ENCODE measurements at places on chromosomes 7 and 10.

DNA sequence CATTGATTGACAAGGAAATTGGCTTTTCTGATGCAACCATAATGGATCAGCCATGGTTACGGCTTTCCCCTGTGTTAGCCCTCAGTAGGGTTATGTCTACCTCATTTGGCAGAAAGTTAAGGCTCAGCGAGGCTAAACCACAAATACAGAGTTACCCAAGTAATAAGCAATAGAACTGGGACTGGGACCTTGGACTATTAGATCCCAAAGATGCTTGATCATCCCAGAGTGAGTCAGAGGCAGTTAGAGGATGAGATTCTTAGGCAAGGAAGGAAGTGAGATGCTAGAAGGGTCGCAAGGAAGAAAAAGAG lies 401.4 kb downstream of the TNS3 start:
- no peak for DNase-seq

GRCh38 chr10:26385443-26385842 lies 52.7 kb upstream of the APBB1IP start:
- DNase-seq, result no peak

- DNase-seq, result no peak
Observed at GRCh38 chr7:12761111-12761510, 73.7 kb downstream of the ARL4A start.

GRCh38 chr7:103391976-103392375 lies 44.5 kb downstream of the PSMC2 start:
- DNase-seq, result no peak

DNA sequence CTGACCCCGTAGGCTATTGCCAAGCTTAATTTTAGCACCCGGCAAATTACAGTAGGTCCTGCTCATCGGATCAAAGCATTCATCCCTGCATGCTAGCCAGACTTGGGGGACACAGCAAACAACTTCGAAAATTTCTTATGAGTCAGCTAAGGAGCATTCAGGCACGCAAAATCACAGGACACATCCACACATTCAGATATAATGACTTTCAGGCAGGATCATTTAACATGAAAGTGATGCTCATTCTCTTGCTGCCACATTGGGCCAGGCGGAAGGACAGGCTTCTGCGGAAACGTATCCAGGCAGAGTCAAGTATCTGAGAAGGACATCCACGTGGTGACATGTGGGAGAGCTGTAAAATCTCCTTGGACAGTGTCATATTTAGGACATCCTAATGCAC lies 474.0 kb upstream of the NRP1 start:
- DNase-seq, result no peak

DNA sequence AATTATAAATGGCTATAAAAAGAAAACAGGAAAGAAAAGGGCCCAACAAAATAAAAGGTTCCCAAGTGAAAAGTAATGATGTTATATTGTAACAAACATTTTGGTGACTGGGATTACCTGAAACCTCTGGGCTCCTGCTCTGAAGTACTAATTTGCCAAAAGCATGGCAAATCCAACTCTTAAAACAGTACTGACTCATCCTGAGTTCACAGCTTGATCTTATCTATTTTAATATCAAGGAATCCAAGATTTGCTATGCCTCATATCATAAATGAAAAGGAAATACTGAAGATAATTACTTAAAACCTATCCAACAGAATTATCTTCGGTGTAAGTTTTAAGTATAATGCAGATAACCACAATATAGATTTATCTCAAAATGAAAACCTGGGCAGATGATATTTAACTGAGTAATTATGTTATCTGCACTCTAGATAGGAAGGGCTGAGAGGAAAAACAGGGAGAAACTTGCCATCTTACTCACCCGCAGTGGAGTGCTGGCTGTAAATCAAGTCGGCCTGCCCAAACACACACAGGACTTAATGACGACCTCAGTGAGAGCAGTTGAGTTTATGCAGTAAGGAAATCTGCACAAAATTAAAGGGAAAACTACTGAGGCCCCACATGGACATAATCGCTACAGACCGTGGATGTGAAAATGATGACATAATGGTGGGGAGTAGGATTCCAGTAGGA lies 48.4 kb downstream of the MPP7 start:
- DNase-seq, result no peak

Data from NCI-H1694 (cell line).